ENCODE measurements at places on chromosomes 7 and 10.

- no peak for DNase-seq
These were observed 29.6 kb downstream of the PFKFB3 start for GRCh38 chr10:6232225-6232807.

DNA sequence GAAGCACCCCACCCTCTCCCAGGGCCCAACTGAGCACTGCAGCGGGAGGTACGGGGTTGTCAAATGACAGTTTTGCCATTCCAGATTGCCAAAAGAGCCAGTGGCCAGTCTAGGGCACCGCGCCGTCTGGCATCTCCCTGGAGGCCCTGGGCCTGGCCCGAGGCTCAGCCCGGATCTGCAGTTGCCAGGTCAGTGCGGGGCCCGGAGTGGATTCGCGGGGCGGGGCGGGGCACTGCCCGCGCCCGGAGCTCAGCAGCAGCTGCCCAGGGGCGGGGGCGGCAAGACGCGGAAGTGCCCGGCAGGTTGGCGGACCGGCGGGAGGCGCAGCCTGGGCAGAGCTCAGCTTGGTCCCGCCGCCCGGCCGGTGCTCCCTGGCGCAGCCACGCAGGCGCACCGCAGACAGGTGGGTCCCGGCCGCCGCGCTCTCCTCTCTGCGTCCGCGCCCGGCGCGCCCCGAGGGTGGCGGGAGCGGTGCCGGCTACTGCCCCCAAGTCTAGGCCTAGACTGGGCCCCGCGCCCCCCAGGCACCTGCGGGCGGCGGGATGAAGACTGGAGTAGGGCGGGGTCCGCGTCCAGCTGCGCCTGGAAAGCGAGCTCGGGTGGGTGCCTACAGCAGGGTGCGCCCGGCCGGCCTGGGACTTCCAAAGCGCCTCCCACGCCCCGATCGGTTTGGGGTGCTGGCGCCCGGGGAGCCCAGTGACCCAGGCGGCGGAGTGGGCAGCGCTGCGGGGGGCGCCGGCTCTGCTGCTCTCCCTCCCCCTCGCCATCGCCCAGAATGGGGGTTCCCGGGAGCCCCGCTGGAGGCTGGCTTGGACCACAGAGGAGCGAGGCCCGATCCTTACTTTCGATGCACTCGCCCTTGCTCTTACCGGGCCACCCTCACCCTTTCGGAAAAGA is at the start of gene IRF5:
TSS of gene IRF5 (plus strand) at position 281 of the 897 bp plus-strand sequence. CDS start 4,155 bp downstream, outside the sequence.
- DNase-seq, result peak; percentile 59

GRCh38 chr10:15344876-15345285 is 26.2 kb downstream of the FAM171A1 start:
- DNase-seq, result no peak

GRCh38 chr7:32026083-32026425 is 44.2 kb downstream of the PDE1C start:
- DNase-seq, result no peak

GRCh38 chr10:75724047-75724446 is 292.6 kb downstream of the LRMDA start:
- no peak for DNase-seq

GRCh38 chr7:94060752-94061151 is 56.6 kb upstream of the BET1 start:
- peak; percentile 67 for DNase-seq

DNA sequence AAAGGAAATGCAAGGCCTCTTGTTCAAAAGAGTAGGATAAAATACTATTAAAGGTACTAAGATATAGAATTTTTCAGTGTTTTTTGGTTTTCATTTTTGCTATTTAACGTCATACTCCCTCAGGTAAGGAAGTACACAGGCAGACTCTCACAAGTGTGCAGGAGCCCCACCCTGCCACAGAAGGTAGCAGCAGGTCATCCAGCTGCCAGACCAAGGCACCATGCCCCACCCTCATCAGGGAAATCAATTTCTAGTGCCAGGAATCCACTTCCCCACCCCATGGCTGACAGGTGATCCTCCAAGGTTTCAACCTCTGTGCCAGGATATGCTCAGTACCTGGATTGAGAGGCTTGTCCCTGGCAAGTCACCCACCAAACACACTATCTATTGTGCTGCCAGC is 712.9 kb downstream of the SORCS3 start:
- no peak for DNase-seq

DNA sequence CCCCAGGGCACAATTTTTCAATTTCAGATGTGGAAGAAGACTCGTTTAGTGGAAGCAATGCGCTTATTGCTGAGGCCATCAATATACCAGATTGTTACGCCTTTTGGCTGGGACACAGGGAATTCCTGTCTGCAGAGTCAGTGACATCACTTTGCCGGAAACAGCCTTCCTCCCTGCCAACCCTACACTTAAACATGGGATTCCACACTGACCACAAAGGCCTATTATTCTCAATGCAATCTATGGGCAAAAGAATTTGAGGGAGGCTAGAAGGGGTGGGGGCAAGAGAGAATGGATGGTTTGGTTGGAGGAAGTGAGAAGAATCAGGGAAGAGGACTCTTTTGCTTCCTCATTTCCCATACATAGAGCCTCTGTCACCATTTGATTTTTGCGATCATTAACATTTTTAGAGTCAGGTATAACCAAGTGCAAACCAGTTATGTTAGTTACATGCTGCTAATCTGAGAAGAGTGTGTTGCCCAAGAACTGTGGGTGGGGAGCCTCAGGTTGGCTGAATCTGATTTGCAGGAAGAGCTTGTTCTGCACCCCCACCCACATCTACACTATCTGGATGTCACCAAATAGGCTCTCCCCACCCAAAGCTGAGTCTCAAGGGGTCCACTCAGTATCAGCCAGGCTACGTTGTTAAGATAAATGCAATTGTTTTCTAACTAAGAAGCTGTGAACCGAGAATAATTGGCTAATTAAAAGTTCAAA is 58.2 kb downstream of the ENTPD1 start:
- DNase-seq, result no peak

DNA sequence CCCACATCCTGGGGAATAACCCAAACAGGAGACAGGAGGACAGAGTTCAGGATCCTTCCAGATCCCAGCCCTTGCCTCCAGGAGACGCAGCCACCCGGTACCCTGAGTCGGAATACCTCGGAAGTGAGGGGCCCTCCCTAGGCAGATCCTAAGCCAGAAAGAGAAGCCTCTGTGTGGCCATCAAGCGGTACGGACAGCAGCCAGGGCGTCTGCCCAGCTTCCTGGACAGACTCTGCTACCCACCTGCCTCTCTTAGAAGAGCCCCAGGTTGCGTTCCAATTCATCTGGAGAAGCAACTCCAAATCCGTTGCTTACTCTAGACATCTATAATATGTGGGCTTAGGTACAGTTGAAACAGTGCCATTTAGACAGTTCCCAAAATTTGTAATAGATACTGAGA is 220.2 kb upstream of the SH2B2 start:
- no peak for DNase-seq

- DNase-seq, result no peak
These were observed 5.7 kb downstream of the NAT16 start for GRCh38 chr7:101174322-101174854.

DNA sequence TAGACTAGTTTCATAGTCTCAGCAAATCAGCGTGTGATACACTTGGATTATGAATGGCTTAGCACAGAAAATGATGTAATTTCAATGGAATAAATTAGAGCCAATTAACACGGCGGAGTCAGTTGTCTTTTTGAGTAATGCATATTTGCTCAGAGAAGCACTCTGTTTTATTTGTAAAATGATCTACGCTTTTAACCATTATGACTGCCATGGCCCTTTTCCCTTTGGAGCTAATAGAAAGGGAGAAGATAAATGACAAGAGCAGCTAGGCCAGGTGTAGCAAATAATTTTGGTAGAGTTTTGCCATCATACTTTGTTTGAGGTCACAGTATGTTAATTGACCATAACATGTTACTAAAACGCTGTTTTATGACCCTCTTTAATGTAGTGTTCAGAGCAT is 86.8 kb downstream of the GPR158 start:
- DNase-seq, result no peak

DNA sequence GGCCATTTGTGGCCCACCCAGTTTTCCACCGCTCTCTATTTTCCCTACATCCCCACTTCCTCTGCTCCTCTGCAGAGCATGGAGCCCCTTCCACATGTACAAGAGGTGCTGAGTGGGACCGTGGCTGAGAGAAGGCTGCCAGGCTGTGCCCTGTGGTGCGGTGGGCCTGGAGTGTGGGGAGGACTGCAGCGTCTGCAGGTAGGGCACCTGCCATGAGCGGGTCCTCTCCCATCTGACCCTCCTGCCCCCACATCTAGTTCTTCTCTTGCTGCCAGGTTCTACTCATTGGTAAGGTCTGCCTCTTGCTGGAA is 145.6 kb upstream of the FAM20C start:
- no peak for DNase-seq

GRCh38 chr7:122675621-122676020 is 23.3 kb downstream of the RNF133 start:
- DNase-seq, result no peak

DNA sequence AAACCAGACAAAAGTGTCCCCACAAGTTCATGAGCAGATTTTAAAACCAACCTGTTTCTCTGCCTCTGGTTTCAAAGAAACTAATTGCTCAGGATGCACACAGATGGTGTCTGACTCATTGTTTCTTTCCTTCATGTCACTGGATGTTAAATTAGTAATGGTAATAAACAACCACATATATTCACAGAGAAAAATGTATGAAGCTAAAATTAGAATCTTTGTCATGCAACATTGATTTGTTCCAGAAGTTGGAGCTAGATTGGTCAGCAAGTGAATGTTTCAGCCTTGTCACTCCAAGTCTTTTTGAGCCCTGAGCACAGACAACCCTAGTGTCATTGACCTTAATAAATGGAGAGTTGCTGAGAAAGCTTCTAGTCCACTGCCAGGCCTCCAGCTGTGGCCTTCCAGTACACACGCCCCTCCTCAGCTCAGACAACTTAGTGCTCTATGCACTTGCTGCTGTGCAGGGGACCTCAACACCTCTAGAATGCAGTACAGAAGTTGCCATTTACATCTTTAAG is 175.9 kb downstream of the CCDC71L start:
- DNase-seq, result no peak

DNA sequence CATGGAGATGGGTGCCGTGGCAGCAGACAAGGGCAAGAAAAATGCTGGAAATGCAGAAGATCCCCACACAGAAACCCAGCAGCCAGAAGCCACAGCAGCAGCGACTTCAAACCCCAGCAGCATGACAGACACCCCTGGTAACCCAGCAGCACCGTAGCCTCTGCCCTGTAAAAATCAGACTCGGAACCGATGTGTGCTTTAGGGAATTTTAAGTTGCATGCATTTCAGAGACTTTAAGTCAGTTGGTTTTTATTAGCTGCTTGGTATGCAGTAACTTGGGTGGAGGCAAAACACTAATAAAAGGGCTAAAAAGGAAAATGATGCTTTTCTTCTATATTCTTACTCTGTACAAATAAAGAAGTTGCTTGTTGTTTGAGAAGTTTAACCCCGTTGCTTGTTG is 25.9 kb downstream of the BAG3 start:
- no peak for DNase-seq

Data from nephron progenitor cell (in vitro differentiated cells).